ENCODE measurements at places on chromosomes 2 and 18.

DNA sequence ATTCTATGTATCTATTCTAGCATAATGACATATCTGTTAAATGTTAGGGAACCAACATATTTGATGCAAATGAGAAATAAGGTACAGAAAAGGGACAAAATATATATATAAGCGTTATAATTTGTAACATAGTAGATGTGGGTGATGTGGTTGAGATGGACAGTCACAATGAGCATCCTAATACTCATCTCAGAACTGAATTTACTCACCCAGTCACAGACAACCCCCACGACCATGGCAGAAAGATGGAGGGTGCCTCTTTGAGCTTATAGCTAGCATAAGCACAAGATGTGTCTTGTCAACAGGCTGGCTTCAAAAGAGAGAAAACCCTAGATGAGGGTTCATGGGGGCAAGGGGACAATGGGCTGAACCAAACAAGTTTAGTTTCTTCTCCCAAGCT is 9.1 kb upstream of the DSG3 start:
- DNase-seq, result no peak

GRCh38 chr2:143422681-143423080 is 293.5 kb downstream of the ARHGAP15 start:
- no peak for DNase-seq

DNA sequence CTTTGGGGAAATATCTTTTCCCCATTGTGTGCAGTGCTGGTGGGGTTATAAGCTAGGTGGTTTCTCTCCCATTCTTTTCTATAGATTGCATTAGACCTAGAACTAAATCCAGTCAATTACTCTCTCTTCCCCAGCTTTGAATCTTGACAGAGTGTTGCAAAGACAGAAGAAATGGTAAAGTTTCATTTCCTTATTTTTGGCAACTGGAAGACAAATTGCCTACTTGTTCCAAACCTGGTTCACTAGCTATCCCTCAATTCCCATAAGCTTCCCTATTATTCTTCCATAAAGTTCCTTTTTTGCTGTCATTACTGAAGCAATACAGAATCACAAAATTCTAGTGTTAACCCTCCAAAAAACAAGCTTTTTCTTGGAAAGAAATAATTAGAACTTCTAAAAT is 94.0 kb upstream of the ITGA4 start:
- no peak for DNase-seq

DNA sequence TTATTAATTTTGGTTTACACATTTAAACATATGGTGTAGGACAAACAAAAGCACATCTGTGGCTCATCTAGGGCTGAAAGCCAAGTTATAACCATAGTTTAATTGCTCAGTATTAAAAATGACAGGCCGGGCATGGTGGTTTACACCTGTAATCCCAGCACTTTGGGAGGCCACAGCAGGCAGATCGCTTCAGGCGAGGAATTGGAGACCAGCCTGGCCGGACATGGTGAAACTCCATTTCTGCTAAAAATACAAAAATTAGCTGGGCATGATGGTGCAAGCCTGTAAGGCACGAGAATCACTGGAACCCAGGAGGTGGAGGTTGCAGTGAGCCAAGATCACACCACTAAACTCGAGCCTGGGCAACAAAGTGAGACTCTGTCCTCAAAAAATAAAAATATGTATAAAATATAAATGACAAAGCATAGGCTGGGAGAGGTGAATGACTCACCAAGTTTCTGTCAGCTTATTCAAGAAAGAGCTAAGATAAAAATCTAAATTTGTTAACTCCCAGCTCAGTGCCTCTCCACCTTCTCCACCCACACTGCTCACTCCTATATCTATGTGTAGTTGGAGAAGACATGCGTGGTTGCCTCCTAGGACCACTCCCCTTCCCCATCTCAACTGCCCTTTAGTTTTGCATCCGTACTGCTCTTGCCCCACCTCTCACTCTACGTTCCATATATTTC is 79.2 kb upstream of the PID1 start:
- no peak for DNase-seq

DNA sequence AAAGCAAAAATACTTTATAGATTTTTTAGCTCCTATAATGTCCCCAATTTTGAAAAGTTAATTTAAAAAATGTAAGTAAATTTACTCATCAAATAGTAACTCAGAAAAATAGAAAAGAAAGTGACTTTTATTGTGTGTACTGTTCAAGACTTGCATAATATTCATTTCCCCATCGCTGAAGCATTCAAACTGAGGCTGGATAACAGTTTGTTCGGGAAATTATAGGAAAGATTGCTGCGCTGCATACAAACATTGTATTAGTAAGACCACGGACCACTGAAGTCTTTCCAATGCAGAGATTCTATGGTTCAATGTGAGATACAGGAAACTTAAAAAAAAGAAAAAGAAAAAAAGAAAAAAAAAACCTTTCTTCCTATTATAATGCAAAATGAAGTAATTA is 10.4 kb downstream of the STK17B start:
- no peak for DNase-seq

- DNase-seq, result no peak
These were observed 47.1 kb downstream of the PLCL1 start for GRCh38 chr2:197851451-197851850.

DNA sequence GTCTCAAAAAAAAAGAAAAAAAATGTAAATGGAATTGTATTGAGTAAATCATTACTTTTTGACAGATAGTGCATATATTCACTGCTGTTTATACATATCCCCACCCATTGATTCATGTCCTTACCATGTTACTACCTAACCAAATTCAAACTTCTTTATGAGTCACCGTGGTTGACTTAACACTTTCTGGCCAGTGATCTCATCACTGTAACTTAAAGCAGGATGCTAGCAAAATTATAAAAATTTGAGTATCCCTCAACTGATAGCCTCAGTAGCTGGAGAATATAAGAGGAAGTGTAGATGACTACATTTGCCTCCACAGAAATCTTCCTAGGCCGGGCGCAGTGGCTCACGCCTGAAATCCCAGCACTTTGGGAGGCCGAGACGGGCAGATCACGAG is 13.4 kb downstream of the CNOT9 start:
- no peak for DNase-seq

- DNase-seq, result no peak
These were observed 12.3 kb downstream of the GAD1 start for GRCh38 chr2:170829036-170829435.

DNA sequence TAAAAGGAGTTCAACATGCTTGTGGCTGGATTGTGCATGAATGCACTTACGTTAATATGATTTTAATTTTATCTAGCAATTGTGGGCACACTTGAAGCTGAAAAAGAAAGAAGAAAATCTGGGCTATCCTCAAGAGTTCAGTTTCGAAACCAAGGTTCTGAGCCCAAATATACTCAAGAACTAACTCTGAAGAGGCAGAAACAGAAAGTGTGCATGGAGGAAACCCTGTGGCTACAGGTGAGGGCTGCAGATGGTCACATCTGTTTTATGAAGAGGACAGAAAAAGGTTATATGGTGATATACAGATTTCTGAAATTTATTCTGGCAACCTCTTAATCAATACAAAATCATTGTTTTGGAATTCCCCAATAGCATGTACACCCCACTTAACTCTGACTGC is 57.3 kb downstream of the ITGA6 start:
- DNase-seq, result no peak

- no peak for DNase-seq
These were observed 281.4 kb upstream of the ZEB2 start for GRCh38 chr2:144801325-144801724.

- DNase-seq, result no peak
These were observed 2.1 kb downstream of the GCG start for GRCh38 chr2:162149940-162150339.

DNA sequence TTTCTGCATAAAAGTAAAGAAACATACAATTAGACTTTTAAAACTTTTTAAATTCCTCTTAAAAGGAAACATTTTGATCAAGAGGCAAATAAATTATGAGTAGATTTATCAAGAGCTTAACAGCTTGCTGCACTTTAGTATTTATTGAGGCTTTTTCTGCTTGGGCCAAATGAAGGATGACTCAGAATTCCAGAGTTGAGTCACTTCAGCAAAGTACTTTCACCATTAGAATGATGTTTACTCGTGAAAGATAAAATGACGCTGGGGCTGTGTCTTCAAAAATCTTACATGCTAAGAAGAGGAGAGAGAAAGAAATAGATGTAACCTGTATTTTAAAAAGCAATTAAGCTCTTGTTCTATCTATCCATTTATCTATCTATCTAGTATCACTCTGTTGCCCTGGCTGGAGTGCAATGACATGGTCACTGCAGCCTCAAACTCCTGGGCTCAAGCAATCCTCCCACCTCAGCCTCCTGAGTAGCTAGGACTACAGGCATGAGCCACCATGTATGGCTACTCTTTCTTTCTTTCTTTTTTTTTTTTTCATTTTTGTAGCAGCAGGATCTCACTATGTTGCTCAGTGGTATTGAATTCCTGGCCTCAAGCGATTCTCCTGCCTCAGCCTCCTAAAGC is 75.3 kb upstream of the RIOK3 start:
- DNase-seq, result peak; percentile 69

DNA sequence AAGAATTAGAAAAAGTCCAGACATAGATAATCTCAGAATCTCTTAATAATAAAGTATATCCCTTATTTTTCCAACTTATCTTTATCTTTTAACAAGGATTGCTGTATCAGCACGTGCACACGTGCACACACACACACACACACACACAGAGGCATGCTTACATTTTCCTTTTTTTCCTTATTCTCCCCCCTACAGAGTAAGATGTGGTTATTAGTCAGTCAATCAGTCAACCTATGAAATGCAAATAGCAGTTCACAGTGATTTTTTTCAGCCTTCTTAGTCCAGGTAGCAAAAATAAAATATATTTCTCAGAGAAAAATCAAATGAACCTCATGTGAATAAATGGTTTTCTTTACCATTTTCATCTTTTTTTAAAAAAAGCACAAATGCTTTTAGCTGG is 506.2 kb upstream of the SLC39A10 start:
- no peak for DNase-seq

DNA sequence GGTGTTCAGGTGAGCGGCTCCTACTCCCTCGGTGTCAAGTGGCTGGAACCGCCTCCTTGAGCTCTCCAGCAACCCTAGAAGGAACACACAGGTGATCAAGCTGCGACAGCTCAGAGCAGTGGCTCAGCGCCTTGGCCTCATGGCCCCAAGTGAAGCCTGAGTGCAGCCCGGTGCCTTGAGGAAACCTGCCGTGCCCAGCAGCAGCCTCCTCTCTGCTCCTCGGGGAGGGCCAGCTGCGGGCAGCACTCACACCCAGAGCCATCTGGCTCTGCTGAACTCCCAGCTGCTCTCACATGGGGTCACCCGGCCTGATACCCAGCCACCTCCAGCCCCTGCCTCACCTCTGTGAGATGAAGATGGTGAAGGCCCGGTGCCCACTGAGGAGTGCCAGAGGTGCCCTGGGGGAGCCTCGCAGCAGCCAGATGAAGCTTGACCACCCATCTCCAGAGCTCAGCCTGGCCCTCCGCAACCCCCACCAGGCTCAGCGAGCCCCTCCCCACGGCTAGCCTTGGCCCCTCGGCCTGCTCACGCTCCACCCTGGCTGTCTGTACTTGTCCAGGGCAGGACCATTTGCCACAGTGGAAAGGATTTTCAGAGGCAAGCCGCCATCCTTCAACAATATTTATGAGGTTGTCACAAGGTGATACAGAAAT is 70.6 kb upstream of the RAB6C start:
- DNase-seq, result no peak

DNA sequence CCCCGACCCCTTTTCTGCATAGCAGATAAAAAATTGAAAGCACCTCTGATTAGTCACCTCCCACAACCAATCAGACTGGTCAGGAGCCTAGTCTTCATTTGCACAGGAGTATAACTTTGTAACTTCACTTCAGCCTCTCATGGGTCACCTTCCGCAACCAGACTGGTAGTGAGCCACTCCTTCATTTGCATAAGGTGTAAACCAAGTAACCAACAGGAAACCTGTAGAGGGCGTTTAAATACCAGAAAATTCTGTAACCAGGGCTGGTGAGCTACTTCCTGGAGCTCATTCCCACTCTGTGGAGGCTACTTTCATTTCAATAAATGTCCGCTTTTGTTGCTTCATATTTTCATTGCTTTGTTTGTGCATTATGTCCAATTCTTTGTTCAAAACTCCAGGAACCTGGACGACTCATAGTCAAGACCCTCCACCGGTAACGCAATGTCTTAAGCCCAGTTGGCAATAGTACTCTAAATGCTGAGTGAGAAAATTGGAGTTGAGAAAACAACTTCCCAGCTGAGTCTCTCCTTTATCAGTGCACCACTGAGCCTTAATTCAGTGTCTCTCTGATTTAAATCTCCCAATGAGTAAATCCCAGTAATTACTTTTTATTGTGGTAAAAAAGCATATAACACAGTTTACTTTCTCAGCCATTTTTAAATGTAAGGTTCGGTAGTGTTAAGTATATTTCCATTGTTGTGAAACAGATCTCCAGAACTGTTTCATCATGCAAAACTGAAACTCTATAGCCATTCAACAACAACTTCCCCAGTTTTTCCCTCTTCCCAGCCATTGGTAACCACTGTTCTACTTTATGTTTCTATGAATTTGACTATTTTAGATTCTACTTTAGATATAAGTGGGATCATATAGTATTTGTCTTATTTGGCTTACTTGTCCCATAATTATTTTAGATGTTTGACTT is 392.7 kb upstream of the SLC8A1 start:
- DNase-seq, result no peak

DNA sequence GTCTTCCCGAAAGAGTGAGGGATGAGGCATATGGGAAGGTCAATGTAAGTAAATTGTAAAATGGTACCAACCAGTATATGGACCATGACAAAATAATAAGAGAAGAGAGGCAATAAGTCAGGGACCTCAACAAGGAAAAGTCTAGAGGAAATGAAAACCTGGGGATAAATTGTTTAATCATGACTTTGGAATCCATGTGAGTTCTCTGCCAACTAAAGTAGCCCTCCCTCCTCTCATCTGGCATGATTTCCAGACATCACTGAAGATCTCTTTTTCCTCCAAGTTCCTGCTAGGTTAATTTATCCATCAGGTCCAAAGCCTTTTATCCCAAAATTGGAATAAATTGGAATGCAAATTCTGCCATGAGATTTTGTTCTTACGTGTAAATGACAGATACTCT is 417.9 kb downstream of the NRXN1 start:
- DNase-seq, result no peak

DNA sequence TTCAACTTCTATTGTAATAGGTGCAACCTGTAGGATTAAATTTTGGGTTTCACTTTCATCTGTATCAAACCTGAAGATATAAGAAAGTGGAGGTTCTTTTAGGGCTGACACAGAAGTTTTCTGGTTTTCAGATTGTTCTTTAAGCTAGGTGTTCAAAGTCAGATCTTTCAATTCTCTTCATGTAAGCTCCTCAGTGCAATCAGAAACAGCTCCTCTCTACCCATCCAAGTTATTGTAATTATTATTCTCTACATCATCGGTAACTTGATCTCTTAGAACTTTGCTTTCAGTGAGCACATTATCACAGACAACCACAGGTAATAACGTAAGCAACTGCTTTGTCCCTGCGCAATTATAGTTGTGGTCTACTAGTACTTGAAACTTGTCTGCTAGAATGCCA is 179.4 kb downstream of the MYCN start:
- no peak for DNase-seq
